Activated effector memory CD4-positive, alpha-beta T cell treated with Interleukin-2 at 50 U/mL for 16 hours (primary cell): ENCODE measurements at places on chromosomes 4 and X.

DNA sequence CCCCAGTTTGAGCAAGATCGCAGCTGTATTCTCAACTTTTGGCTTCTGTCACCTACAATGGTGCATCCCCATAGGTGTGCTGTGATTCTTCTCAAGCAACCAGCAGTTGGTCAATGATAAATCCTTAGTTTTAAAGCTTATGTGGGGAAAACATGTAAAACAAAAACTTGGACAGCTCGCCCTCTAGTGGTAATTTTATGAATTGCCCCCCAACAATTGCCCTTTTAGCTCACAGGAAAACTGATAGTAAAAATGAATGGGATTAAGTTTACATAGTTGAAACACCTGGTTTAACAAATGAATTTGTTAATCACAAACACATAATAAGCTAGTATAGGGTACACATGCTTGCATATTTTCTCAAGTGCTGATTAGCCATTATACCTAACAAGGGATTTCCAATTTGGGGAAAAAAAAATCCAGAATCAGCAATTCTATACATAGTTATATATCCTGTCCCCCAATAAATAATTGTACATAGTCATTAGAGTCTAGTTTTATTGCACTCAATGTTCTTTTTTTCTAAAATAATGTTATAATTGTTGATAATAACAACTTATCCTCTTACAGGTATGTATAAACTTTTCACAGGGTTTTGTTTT lies 30.1 kb downstream of the TEX13A start:
- no peak for DNase-seq

- no peak for DNase-seq
These were observed 107.2 kb downstream of the PPP3CA start for GRCh38 chr4:101240099-101240498.

GRCh38 chr4:14333616-14334015 lies 668.7 kb upstream of the CPEB2 start:
- no peak for DNase-seq

GRCh38 chr4:5796976-5797375 lies 86.0 kb downstream of the EVC start:
- DNase-seq = no peak

- no peak for DNase-seq
These were observed 166.2 kb downstream of the ATP10D start for GRCh38 chr4:47651231-47651630.

DNA sequence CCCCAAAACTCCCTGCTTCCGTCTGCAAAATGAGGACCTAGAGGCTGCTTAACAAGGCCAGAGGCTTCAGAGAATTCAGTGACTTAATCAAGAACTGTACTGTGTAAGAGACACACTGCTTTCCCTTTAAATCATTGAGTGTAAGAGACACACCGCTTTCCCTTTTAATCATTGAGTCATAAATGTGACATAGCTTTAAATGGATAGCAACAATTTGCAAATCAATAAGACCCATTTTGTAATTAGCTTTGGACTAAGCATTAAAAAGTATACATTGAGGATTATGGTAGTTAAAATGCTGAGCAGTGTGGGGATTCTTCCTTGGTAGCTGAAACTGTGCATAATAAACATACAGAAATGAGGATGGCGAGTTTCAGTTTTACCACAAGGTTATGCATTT lies 31.8 kb downstream of the ARX start:
- no peak for DNase-seq

- no peak for DNase-seq
These were observed 2.3 kb upstream of the EMD start for GRCh38 chrX:154376774-154377173.

DNA sequence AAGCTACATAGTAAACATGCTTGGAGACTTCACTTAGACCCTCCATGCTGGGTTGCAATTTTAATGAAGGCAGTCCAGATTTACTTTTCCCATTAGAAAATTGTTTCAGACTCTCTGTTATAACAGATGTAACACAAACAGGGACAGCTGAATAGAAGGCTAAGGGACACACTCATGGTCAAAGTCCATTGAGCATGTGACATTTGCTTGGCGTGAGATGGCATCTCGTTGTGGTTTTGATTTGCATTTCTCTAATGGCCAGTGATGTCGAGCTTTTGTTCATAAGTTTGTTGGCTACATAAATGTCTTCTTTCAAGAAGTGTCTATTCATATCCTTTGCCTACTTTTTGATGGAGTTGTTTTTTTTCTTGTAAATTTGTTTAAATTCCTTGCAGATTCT lies 358.2 kb upstream of the CLNK start:
- DNase-seq = no peak

DNA sequence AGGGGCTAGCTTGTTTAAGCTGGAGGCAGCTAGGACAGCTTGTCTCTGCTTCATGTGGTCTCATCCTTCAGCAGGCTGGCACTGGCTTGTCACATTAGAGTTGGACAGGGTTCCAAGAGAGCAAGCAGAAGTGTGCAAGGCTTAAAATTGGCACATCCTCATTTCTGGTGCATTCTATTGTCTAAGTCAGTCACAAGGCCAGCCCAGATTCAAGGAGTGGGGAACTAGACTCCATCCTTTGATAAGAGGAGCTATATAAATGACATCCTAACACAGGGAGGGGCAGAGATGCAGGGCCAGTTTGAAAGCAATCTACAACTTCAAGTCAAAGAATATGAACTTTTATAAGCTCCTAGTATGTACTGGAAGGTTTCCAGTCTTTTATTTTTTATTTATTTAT lies 313.2 kb downstream of the PTTG2 start:
- no peak for DNase-seq

GRCh38 chr4:119227690-119228089 lies 15.2 kb downstream of the USP53 start:
- DNase-seq = no peak
